ENCODE measurements at places on chromosomes 2 and 18. TPM values are rescaled to one million over a fixed set of nuclear protein-coding genes. Genes with fewer than 3 reads are reported as not detected.

SH3RF3 gene
- 20.4 TPM for total RNA-seq

LHCGR gene
- 1.7 TPM for total RNA-seq

CDK15 gene
- 1.9 TPM for total RNA-seq

GRCh38 chr18:47149457-47150028, 757 bp downstream of the HDHD2 start:
- DNase-seq = no peak

DNA sequence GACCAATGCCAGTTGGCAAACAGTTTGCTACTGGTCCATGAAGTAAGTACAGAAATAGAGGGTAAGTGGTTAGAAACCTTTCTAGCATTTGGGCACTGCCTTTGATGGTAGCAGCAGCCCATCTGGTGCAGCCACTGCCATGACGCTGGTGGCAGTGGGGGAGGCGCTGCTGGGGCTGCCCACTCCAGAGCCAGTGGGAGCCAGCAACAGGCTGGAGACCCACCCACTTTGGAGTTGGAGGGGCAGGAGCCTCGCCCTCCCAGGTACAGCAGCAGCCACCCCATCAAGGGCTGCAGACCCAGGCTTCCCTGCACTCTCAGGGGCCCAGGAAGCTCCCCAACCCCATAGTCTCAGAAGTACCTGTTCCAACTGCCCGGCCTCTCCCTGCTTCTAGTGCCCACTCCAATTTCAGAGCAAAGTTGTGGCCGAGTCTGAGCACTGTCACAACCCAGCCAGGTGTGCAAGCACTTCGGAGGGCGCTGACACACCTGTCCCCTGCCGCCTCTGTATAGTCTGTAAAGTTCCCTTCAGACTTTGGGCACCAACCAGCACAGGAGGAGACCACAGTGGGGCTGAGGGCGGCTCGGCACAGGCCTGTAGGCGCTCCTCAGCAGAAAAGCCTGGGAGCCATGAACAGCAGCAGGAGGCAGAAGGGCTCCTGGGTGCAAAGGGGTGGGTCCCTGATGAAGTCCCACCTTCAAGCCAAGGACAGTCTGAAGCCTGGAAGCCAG, 125.6 kb upstream of the CCDC150 start:
- no peak for DNase-seq

GRCh38 chr18:596288-596881, 403 bp upstream of the CLUL1 start:
- no peak for DNase-seq

DNA sequence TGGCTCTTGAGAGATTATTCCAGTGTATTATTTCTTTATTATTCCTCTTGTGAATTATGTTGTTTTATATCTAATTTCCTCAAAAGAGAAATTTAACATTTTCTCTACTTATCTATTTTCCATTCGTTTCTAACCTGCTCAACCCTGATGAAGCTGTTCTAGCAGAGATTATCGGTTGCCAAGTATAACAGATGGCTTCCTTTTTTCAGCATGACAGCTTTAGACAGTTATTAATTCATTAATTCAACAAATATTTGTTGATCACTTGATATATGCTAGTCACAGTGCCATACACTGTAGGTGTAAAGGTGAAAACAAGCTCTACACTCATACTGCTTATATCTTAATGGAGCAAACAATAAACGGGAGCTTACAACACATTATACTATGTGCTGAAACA, 137.9 kb upstream of the UBE2E3 start:
- no peak for DNase-seq

- no peak for DNase-seq
These were observed 60.2 kb downstream of the TRPM8 start for GRCh38 chr2:233977296-233977837.

DNA sequence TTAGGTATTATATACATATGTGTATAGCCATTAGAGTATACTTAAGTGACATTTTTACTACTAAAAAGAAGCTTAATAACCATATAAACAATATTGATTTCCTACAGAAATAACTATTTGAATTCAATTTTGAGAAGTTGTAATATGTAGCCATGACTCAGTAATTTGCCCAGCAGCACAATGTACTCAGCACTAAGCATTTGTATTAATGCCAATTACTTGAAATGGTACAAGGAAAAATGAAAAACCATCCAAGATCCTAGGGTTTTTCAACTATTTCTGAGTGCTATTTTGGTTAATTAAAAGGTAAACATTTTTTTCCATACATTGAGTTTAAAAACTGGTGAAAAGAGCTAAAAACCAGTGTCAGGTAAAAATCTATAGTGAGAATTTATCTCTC, 324.0 kb downstream of the KCNJ3 start:
- no peak for DNase-seq

GRCh38 chr18:43213816-43214215, 63.5 kb downstream of the SYT4 start:
- DNase-seq = no peak

- peak; percentile 68 for DNase-seq
These were observed 233.4 kb upstream of the MYT1L start for GRCh38 chr2:2564300-2565078.

- no peak for DNase-seq
These were observed 3.7 kb downstream of the PLEK start for GRCh38 chr2:68368654-68369336.

DNA sequence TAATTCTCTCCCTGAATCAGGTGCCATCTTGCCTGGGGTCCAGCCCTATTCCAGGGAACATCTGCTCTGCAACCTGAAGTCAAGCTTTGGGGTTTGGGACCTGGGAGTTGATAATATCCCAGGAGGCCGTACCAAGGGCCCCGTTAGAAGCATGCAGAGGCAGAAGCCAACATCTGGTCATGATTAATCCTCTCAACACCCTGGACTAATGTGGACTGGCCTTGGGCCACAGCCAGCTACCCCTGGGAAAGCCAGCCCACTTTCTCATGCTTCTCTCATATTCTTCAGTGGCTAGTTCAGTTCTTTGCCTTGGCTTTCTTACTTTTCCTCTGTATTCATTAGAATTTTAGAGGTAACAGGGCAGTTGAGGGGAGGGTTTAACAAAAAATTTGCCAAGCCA, 515.6 kb upstream of the NRP2 start:
- DNase-seq = no peak

DNA sequence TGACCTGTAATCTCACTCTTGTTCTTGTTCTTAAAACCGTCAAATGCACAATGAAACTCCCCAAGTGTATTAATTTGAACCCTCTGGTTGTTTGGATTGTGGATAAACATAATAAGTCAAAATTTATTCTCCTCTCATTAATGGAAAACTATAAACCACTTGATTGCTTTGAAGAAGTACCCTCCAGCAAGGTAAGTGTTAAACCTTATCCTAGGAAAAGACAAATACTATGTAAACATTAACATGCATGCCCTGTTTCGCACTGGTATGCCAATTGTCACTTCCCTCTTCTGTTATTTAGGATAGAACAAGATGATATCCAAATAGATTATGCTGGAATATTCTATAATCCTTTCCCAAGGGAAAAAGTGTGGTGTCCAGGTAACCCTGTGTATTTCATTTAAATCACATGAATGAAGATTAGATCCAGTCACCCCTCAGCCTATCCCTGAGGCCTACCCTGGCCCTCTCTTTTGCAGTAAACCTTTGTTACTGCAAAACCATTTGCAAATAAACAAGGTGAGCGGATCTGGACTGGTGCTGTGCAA, 1.3 kb downstream of the ADI1 start:
- DNase-seq = no peak

DNA sequence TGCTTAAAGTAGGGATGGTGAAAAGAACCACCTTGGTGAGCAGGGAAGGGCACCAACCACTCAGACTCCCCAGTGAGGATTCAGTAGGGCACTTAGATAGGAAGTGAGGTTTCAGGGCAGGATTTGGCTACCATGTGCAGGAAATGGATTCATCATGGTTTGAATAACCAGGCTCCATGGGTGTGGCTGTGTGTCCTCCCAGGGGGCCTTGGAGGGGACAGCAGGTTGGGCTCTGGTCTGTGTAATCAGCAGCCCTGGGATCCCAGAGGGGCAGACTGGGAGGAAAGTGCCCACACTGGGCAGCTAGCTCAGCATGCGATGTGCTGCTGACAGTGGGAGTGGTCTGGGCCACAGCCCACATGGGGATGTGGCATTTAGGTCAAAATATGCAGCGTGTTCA, 224.6 kb downstream of the CELF4 start:
- no peak for DNase-seq

DNA sequence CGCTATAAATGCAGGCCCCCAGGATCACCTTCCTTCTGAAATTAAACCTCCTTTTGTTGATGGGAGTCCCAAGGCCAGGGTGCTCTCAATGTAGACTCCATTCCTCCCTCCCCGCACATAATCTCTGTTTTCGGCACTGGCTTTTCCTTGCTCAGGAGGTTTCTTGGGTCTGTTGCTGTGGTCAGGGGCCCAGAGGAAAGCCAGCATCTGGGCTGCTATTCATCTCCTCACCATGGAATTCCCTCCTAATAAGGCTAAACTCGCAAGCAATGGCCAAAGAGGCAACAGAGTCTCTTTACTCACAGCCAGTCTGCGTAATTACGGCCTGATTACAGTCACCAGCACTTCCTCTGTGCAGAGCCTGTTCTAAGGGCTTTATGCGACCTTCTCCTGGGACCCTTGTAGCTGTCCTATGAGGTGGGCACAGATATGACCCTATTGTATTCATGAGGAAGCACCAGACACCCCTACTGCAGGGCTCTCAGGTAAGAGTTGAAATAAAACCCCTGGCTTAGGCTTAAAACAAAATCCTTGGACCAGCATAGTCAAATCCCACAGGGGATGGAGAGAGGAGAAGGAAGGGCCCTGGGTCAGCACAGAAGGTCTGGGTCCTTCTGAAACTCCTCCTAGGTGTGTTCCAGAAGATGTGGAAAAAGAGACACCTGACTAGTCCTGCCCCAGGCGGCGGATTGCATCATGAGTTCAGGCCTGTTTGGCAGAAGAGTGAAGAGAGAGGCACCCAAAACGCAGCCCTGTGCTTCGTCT, 105.0 kb upstream of the SH3BP4 start:
- no peak for DNase-seq

- no peak for DNase-seq
These were observed 1.4 kb upstream of the FAM110C start for GRCh38 chr2:47737-48136.

- DNase-seq = peak; percentile 93
These were observed at the start of gene ATP8B1 for GRCh38 chr18:57803103-57803969. Gene ATP8B1 (minus strand): TSS chr18:57803315. CDS start chr18:57731807, 71,508 bp downstream.

Measured in mesenteric fat pad (tissue), 1 donor.